Hepatocyte (in vitro differentiated cells): ENCODE measurements at places on chromosomes 16 and 17.
A peak's percentile ranks its signal among the peaks of the same experiment; 100 is the strongest.

- DNase-seq = no peak
Measured at GRCh38 chr16:15041271-15042004, 14.4 kb downstream of the NTAN1 start.

GRCh38 chr16:10575506-10576130 is 4.8 kb downstream of the EMP2 start:
- no peak for DNase-seq

DNA sequence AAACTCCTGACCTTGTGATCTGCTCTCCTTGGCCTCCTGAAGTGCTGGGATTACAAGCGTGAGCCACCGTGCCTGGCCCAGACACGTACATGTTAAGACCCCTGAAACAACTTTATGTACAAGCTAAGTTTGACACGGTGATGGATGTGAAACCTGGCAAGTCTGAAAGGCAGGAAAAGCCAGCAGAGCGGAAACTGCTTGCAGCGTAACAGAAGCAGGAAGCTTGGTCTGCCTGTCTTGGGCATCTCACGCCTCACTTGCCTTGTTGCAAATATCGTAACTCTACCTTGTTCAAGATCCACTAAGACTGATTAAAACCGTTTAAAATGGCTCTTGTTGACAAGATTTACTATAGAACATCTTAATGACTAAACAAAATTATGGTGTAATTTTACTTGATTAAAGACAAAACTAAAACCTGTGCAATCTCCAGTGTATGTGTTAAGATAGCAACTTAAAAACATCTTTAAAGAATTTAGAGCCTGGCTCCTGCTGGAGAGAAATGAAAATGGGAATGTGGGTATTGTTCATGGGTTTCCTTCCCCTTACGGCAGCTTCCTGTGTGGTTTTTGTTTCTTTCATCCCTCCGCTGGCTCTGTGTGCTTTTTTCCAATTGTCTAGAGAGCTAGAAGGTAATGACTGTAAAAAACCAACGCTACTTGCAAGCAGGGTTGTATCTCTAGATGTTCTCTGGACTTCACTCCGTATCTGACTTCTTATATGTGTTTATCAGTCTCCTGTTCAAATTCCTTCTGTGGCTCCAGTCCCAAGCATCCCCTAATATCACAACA is 477.6 kb downstream of the XYLT1 start:
- no peak for DNase-seq

GRCh38 chr17:12536472-12536871 is 129.2 kb upstream of the MYOCD start:
- no peak for DNase-seq

DNA sequence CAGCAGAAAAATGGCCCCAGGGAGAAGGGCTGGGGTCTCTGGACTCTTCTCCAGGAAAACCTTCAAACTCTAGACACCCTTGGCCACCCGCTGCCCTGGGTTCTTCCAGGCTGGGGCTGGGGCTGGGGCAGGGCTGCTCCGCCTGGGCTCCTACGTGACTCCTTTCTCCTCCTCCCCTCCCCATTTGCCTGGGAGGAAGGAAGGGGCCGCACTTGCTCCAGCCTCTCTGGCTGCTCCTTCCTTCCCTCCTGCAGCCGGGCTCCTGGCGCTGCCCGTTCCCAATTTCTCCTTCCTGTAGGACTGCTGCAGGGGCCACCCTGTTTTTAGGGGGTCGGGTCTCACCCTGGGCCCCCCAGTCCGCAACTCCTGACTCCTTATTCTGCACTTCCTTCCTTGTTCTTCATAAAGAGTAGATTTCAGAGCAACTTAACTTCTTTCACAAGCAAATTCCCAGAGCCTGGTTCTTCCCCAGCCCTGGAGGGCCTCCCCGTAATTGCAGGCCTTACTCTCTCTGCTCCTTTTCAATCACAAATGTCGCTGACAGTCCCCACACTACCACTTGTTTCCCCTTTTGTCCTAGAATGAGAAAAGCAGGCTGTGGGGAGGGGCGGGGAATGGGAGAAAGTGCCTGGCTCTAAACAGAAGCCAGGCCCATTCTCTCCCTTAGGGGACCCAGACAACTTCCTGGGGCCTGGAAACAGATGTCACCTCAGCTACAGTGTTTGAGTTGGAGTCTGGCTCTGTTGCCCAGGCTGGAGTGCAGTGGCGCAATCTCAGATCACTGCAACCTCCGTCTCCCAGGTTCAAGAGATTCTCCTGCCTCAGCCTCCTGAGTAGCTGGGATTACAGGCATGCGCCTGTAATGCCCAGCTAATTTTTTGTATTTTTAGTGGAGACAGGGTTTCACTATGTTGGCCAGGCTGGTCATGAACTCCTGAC is 137.8 kb downstream of the ENGASE start:
- DNase-seq = no peak

DNA sequence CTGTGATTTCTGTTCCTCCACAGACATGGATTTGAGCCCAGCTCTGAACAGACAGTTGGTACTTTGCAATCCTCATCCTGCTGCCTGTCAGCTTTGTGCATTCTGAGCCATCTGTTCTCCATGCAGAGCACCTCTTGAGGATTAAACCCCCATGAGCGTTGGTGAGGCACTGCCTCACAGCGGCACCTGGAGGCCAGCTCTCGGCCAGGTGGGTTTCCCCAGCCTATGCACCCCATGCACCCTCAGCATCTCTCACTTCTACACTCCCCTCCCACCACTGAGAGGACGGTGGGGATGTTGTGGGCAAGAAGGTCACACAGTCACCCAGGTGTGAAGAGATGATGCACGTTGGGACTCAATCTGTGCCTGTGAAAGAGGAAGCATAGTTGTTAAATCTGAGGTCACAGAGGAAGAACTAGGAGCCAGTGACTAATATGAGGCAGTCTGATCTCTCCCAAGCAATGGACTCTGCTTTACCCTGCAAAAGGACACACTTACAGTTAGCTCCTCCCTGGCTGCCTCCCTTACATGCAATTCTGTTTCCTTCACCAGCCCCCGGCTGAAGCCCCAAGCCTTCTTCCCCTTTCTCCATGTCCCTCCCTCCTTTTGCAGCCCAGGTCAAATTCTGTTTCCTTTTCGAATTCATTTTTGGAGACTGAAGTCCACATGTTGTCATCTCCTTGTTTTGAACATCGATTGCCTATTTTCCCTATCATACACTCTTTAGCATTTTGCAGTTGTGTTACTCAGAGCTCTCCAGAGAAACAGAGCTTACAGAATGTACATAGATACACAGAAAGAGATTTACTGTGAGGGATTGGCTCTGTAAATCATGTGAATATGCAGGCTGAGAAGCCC is 58.5 kb downstream of the HS3ST3B1 start:
- DNase-seq = no peak

DNA sequence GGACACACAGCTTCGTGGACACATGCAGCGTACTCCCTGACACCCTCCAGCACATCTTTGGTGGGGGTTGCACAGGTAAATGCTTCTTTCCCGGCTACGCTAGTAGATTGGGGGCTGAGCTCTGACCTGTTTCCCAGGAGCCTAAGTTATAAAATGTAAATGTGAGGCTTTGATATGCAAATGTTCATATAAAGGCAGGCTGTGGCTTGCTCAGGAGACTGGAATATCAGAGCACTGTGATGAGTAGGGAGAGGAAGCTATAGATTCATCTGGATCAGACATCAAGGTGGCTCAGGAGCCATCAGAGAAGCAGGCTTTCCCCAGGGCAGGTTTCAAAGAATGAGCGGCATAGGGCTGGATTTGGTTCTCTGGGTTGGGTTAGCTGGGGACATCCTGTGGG is 3.4 kb upstream of the ETV4 start:
- no peak for DNase-seq

DNA sequence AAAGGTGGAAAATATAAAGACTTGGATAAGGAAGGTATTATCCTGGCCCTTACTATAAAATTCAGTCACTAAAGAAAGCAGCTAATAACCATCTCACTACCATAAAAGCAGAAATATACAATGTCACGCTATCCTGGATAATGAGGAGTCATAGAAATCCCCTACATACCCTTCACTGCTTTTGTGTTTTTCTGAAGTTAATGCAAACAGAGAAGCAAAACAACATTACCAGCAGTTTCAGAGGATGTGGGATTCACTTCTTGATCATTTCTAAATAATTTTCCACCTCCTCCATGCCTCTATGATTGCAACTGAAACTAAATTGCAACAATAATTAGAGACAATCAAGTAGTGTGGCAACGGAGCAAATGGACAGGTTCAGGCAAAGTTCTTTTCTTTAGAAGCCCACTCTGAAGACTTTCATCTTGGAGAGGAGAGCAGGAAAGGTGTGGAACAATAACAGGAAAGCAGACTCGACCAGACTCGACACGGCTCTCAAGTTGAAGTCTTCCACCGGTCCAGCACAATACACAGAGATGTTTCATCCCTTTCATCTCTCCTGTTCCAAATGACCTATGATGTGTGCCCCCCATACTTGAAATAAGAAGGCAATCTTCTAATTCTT is 10.2 kb downstream of the CYTH1 start:
- no peak for DNase-seq

- DNase-seq = peak; percentile 89
Measured at GRCh38 chr17:77281122-77281903, 140.5 kb downstream of the SEC14L1 start.

DNA sequence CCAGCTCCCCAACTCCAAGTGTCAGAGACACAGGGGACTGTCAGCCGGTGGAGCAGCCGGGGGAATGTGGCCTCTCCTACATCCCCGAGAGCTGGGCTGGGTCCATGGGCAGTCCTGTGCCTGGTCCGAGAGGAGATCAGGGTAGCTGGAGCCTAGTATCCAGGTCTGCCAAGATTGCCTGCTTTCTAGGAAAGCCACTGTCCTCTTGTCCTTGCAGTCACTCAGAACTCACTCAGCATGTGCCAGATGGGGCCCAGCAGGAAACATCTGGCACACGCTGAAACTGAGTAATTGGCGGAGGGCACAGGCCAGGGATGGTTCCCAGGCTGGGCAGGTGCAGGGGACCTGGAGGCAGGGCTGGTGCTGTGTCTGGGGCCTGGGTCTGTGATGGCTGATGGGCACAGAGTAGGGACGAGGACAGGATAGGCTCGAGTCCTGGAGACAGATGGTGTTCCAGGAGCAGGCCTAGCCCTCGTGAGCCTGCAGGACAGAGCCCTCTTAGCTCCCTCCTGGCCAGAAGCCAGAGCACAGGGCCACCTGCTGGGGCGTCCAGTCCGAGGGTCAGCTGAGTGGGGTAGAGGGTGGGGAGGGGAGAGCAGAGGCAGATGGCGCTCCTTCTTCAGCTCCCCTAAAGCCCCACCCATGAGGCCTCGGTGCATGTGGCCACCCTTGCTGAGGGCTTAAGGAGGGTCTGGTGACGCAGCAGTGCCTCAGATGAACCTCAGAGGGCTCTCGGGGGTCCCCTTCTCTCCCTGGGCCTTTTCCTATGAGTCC is 31.1 kb downstream of the ADCY7 start:
- DNase-seq = no peak

GRCh38 chr16:21946889-21947635 is 6.1 kb upstream of the UQCRC2 start:
- DNase-seq = no peak

DNA sequence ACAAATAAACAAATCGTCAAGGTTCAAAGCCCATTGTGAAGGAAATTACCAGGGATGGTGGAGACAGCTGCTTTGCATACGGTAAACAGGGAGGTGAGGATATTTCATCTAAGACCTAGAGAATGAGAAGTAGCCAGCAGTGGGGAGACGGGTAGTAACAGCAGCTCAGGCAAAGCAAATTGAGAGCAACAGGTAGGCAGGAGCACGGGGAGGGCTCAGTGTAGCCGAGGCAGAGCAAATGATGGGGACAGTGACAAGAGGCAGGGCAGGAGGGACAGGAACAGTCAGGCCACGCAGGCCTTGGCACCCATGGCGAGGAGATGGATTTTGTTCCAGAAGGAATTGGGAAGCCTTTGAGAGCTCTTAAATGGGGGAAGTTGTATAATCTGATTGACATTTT is 29.0 kb upstream of the SBK1 start:
- no peak for DNase-seq

DNA sequence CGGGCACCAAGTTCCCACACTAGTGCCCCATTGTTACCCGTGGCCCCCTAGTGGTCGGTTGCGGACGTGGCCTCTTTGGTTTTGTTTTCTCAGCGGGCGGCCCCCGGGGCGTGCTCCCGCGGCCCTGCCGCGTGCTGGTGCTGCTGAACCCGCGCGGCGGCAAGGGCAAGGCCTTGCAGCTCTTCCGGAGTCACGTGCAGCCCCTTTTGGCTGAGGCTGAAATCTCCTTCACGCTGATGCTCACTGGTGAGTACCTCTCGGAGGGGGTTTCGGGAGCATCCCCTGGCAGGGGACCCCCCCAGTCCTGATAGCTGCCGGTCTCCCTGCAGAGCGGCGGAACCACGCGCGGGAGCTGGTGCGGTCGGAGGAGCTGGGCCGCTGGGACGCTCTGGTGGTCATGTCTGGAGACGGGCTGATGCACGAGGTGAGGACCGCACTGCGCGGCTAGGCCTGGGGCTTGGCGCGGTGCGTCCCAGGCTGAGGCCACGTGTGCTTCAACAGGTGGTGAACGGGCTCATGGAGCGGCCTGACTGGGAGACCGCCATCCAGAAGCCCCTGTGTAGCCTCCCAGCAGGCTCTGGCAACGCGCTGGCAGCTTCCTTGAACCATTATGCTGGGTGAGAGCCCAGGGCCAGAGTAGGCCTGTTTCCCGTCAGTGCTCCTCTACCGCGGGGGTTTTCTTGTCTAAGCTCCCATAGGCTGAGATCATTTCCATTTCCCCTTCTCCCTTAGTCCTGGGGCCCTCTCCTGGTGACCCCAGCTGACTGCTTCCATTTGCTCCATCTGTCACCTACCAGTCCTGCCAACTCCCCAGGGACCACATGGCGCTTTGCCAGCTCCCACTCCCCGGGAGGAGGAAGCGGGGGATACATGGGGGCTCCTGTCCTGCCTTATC is 1.7 kb downstream of the SPHK1 start:
- peak; percentile 82 for DNase-seq

DNA sequence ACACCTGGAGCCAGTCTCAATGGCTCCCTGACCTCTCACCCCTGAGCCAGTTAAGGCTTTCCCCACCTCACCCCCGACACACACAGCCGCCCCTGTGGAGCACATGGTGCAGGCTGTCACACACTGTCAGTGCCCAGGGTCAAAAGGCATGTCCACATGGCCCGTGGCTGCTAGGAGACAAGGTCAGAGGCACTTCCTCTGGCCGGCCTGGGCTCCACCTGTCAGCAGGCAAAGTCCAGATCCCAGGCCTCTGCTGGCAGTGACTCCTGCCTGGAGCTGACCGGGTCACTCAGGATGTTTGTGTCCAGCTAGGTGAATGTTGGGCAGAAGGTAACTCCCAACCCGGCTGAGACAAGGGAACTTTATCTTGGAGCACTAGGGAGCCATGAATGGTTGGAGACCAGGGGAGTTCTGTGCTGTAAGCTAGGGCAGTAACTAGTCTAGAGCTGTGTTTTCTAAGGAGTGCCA is 6.0 kb downstream of the SREBF1 start:
- DNase-seq = peak; percentile 73

- no peak for DNase-seq
Measured at GRCh38 chr17:37037590-37038155, 88.9 kb downstream of the AATF start.
